ENCODE measurements at places on chromosomes 16 and 17.

DNA sequence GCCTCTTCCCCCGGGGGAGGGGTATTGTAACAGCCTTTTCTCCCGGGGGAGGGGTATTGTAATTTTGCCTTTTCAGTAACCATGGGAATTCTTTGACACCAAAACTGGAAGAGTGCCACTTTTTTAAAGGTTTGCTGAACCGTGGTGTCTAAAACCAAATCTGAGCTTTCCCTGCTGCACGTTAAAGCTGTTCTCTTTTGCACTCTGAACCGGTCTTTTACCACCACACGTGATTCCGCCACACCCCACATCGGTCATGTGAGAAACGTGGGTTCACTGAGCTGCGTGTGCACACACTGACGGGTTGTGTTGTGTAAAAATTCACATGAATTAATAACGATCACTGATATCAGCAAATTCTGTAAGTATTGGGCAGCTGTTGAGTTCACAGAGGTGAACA, 9.2 kb upstream of the ACSF3 start:
- no peak for DNase-seq

DNA sequence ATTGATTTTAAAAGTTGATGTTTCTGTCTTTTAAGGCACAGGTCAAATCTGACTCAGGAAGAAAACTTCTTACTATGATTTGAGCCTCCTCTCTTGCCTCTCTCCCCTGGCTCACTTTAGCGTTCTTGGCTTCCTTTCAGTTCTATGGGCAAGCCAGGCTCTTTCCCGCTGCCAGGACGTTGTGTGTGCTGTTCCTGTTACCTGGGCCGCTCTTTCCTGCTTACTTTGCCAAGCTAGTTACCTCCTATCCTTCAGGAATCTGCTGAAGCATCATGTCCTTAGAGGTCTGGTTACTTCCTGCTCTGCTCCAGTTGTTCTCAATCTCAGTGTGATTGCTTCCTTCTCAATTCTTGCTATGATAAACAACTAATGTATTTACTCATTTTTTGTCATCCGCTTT, 1108.5 kb upstream of the EEF2KMT start:
- no peak for DNase-seq

DNA sequence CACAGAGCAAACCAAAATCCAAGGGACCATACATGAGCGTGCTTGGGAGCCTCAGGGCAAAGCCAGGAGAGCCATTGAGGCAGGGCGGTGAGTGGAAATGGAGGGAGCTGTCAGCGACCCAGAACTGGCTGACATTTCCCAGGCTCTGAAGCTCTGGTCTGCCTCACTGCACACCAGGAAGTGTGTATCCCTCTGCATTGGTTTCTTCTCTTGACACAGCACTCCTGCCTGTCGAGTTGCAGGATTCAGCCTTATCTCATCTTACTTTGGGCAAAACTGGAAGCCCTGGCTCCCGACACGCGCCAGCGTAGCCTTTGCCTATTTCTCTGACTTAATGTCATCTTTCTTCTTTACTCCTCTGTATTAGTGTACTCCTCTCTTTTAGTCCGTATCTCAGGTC, 144.7 kb upstream of the HS3ST3A1 start:
- DNase-seq: no peak

DNA sequence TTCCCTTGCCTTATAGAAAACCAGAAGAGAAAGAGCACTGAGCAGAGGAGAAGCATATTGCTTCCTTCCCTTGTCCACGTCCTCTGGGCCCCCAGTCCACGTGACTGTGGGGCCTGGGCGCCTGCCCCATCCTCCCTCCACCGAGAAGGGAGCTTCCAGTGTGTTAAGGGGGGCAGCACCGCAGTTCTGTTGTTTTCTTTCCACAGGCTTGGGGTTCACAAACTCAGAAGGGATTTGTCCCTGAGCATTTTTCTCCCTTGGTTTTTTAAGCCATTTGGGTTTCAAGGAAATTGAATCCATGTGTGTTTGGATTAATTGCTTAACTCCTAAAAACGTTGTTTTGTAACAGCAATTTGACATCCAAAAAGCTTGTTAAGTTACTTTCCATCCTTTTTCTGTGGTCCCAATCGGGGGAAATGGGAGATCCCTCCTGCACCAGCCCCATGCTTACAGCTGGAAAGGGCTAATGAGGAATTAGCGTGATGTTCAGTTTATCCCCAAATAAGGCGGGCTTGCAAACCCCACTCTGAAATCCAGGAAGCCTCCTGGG, 347.5 kb upstream of the TNRC6C start:
- no peak for DNase-seq

- no peak for DNase-seq
Observed at GRCh38 chr17:62692721-62693431, 65.4 kb downstream of the MRC2 start.

- DNase-seq: no peak
Observed at GRCh38 chr16:67068212-67068753, 39.3 kb downstream of the CBFB start.

- no peak for DNase-seq
Observed at GRCh38 chr17:59848385-59848668, 44.4 kb downstream of the TUBD1 start.

DNA sequence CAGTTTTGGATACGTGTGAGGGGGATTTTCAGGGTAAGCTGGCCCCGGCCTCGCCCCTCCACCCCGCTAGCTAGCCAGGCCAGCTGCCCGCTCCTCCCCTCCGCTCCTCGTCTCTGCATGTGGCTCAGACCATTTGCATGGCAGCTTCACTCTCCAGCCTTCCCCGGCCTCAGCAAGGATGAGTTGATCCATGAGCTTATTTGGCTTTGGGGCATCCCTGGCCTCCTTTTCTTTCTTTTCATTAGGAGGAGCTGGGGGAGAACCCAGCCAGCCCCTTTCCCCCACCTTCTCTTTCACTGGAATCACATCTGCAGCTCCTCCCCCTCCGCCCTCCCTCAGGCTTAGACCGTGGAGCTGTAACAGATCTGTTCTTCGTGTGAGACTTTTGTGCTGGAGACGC, 30.7 kb downstream of the ELAC2 start:
- no peak for DNase-seq

GRCh38 chr16:89115216-89115861, 21.7 kb downstream of the ACSF3 start:
- peak; percentile 79 for DNase-seq

- no peak for DNase-seq
Observed at GRCh38 chr17:284676-285355, 67.8 kb downstream of the RPH3AL start.

- no peak for DNase-seq
Observed at GRCh38 chr16:54123766-54124165, 162.8 kb downstream of the IRX3 start.

- peak; percentile 0 for DNase-seq
Observed at GRCh38 chr17:74523308-74523707, 8.0 kb downstream of the CD300LB start.

DNA sequence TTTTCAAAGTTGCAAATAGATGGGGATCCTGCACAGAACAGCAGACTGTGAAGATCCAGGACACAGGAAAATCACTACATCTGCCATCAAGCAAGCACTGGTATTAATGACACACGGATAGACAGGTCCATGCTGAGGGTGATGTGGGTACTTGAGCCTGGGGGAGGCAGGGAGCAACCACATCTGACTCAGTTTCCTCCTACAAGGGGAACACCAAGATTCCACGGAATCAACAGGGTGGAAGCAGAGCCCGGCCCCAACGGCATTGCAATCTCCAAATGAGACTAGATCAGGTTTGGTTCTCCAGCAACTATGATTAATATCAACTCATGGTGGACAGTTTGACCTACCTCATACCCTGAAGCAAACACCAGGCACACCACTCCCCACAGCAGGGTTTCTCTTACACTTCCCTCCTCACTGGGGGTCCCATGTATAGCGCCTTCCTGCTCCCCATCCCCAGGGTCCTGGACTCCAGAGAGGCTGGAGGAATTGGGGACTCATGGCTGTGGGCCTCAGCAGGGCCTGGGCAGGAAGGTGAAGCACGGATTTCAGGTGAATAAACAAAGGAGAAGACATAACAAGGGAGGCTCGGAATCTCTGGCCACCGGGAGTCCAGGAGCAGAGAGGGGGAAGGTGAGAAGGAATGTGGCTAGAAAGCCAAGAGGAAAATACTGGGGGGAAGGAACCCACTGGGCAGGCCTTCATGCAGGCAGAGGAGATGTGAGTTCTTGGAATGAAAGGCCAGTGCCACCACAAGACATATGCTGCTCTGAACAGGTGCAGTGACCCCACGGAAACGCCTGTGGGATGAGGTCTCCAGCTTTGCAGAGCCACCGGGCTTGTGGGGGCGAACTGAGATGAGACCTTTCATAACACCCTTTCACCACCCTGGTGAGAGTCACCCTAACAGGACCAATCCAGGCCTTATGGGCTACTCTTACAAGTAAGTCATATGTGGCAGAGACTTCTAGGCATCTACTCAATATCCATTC, 29.5 kb upstream of the PIK3R6 start:
- DNase-seq: no peak

DNA sequence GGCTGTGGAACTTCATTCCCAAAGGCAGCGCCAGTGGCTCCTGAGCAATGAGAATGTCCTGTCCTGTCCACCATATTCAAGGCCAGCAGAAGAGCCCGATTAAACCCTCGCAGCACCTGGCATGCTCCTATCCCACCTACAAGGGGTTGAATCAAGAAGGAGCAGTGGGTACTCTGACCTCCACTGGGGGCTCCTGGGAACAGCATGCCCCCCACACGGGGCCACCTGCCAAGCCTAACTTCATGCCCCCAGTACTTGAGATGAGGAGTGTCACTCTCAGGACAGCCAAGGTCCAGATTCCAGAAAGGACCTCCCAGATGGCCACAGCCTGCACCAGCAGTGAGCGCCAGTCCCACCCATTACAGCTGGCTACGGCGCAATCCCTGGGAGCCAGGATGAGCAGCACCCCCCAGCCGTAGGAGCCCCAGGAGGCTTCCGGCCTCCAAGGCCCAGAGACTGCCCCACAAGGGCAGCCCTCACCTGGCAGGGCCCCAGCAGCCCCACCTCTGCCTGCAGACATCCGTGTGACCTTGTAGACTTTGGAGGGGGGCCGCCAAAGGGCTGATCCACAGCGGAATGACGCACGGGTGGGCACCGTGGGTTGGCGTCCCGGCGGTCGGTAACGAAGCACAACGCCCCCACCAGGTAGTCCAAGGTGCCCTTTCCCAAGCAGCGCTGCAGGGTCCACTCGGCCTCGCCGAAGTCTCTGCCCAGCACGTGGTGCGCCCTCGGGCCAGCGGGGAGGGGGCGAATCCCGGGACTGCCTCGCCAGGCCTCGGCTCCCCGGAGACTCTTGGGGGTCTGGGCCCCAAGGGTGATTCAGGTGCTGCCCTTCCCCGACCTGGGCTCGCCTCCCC, 1.0 kb upstream of the MPDU1 start:
- no peak for DNase-seq

DNA sequence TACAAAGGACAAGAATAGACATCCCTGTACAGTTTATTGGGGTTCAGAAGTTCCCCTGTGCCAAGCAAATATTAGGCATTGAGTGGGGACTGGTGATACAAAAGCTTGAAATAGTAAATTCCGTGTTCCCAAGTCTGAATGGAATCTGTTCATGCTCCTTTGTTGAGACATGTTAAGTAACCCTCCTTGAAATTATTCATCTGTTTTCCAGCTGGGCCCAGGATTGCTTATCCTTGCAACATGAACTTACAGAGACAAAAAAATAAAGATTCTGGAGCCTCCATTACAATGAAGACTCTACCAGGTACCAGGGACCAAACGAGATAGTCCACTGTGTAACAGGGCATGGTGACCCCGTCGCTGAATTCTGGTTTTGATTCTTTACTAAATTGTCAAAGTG, 6.1 kb upstream of the CCL8 start:
- DNase-seq: no peak

DNA sequence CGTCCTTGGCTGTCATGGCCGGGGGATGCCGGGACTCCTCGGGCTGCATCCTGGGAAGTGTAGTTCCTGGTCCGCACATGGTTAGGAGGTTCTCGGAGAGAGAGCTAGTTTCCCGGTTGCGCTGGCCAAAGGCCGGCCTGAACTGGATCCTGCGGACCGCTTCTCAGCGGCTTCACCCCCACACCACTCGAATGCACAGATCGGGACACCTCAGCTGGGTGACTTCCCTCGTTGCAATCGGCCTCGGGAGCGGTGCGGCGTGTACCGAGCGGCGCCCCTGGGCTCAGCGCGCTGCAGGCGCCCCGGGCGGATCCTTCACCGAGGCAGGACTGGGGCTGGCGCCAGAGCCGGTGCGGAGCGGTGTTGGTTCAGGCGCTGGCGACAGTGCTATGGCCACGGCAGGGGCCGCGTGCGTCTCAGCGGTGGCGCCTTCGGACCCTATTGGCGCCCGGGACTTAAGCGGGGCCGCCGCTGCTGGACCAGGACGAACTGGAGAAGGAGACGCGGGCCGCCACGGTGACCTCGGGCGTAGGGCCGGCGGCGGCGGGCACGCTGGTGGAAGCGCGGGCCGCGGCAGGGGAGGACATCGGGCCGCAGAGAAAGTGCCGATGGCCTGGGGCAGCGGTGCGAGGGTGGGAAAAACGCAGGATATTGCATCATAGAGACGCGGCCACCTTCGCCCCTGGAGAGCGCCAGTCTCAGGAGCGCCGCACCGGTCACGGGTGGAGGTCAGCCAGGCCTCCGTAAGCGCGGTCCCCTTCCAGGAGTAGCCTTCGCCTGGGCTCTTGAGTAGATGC, 11.4 kb downstream of the ZNF629 start:
- peak; percentile 58 for DNase-seq

GRCh38 chr17:41547921-41548843, 20.1 kb upstream of the KRT19 start:
- no peak for DNase-seq

GRCh38 chr17:8018436-8018835, 16.0 kb downstream of the GUCY2D start:
- no peak for DNase-seq

DNA sequence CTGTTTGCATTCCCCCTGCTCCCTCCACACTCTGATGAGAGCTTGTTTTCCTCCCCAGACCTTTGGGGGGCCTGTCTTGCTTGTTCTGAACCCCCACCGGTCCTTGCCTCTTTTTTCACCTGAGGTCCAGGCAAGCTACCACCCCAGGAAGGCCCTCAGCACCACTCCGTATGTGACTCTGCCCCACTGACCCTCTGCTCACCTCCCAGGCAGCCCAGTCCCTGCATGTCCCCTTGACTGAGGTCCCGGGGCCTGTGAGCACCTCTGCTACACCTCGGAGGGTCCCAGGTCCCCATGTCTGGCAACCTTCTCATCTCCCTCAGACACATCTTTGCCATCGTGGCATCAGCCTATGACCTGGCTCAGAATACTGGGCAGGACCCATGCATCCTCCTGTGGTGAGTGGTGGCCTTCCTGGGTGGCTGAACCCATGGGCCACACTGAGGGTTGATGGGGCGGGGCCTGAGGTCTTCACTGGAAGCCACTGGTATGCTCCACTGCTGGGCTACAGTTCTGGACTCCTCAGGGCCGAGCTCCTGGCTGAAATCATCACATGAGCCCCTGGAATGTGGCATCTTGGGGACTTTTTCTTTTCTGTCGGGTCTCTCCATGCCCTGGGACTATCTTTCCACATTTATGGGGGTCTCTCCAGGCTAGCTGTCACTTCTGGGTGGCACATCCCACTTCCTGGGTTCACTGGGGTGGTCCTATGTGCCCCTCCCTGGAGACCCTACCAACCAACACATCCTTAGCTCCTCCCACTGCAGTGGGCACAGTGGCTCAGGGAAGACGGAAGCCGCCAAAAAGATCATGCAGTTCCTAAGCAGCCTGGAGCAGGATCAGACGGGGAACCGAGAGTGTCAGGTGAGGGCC, 3.5 kb downstream of the MYO15B start:
- no peak for DNase-seq

GRCh38 chr17:58382872-58383242, 30.9 kb upstream of the SUPT4H1 start:
- DNase-seq: no peak
